ENCODE measurements at places on chromosomes 12 and 14.

DNA sequence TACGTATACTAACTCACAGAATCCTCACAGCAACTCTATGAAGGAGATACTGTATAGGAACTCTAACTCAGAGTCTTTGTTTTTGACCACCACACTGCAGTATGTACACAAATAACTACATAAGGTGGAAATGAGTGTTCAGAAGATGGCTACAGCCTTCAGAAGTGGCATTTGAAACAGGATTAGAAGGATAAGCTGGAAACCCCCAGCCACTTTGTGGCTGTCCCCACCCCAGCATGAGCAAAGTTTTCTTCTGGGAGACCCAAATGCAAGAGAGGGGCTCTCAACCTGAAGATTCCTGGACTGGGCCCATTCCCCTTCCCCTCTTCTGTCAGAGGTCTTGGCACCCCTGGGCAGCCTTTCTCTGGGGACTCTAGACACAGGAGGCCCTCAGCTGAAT lies 43.2 kb upstream of the PNMA1 start:
- DNase-seq, result no peak

DNA sequence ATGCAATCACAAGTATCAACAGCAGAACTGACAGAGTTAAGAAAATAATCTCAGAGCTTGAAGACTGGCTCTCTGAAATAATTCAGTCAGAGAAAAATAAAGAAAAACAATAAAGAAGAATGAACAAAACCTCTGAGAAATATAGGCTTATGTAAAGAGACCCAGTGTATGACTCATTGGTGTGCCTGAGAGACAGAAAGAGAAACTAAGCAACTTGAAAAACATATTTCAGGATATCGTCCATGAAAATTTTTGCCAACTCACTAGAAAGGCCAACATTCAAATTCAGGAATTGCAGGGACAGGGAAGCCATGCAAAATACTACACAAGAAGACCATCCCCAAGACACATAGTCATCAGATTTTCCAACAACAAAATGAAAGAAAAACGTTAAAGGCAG lies 56.2 kb downstream of the APOBEC1 start:
- peak; percentile 19 for DNase-seq

GRCh38 chr12:49972129-49972528 lies 618 bp upstream of the AQP6 start:
- DNase-seq, result no peak

DNA sequence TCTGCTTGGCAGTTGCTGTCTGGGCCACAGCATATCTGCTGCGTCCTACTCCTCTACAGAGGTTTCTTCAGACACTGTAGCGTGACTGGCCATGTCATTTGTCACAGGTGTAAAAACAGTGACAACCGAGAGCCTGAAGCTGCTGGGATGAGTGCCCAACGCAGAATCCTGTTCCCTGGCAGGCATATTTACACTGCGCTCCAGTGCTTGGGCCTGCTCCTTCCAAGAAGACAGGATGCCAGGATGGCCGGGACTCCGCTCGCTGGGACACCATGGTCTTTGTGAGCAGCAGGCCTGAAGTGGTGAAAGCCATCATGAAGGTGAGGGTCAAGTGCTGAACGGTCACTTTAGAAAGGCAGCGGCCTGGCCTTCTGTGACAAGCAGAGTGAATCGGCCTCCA lies 171.4 kb downstream of the EMP1 start:
- DNase-seq, result no peak

DNA sequence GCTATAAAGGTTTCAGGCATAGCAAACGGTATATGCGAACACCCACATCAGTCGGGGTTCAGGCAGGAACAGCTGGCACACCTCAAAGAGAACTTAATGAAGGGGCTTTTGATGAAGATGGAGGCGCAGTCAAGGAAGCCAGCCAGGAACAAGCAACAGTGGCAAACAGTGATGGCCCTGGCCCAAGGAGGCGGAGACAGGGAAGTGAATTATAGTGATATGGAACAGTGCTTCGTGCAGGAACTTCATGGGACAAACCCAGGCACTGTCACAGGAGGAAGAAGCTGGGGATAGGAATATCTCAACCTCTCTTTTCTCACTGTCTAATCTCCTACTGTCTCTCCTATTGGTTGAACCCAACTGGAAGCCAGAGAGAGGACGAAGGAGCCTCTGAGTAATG lies 328.3 kb downstream of the AACS start:
- no peak for DNase-seq

- no peak for DNase-seq
These were observed 893.2 kb downstream of the SLC16A7 start for GRCh38 chr12:60489071-60489470.

GRCh38 chr12:30823156-30823699 lies 68.5 kb upstream of the CAPRIN2 start:
- DNase-seq, result no peak

DNA sequence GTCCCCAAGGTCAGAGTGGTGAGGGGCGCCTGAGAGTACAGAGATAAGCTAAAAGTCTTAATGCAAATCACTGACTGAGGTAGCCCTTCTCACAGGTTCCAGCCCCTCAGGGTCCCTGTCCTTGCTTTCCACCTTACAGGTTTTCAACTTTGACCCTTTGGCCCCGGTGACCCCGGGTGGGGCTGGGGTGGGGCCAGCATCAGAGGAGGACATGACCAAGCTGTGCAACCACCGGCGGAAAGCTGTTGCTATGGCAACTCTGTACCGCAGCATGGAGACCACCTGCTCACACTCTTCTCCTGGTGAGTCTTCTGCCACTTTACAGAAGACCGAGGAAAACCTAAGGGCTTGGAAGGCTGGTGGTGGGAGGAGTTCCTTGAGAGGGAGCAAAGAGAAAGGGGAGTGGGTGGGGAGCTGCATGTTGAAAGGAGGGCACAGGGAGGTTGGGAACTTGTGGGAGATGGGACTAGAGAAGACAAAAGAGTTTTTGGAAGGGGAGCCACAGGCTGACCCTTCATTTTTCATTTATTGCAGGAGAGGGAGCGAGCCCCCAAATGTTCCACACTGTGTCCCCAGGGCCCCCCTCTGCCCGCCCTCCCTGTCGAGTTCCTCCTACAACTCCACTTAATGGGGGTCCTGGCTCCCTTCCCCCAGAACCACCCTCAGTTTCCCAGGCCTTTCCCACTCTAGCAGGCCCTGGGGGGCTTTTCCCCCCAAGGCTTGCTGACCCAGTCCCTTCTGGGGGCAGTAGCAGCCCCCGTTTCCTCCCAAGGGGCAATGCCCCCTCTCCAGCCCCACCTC lies 2.4 kb downstream of the MBD6 start:
- no peak for DNase-seq

GRCh38 chr12:94127239-94128131 lies 20.9 kb upstream of the PLXNC1 start:
- no peak for DNase-seq

DNA sequence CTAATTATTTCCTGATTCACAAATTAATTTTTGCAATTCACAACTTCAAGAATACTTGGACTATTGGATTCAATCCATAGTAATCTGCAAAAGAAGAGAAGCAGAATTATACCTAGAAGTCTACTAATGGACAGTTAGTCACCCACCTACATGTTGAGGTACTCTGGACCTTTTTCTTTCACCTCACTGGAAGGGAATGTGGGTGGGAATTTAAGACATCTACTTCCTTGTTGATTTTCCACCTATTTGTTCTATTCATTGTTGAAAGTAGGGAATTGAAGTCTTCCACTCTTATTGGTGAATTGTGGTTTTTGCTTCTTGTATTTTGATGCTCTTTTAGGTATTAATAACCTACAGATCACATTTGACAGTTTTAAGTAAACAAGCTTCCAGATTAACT lies 11.0 kb downstream of the RESF1 start:
- DNase-seq, result no peak

GRCh38 chr12:88142610-88142991 lies 494 bp downstream of the TMTC3 start:
- DNase-seq, result no peak

- DNase-seq, result no peak
These were observed 12.3 kb downstream of the CHST11 start for GRCh38 chr12:104469066-104469465.

- no peak for DNase-seq
These were observed 399.2 kb downstream of the VRK1 start for GRCh38 chr14:97196336-97196735.

- DNase-seq, result no peak
These were observed 91.2 kb downstream of the TNFAIP2 start for GRCh38 chr14:103214461-103214958.

DNA sequence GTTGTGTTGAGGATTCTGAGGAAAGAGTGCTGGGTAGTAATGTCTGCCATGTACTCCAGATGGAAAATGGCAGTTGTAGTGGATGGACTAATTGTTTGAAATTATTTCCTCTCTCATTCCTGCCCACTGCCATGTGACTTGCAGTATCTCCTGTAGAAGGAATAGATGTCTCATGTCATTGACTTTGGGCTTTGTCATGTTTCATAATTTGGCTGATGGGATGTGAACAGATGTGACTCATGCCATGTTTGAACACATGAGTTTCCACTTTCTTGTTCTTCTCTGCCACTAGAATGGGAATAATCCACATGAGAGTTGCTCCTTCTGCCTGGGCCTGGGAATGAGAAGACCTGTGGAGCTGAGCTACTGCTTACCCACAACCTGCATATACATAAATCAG lies 2.4 kb upstream of the CALCOCO1 start:
- no peak for DNase-seq

GRCh38 chr14:22491683-22492621 lies 97.1 kb downstream of the DAD1 start:
- DNase-seq, result no peak

DNA sequence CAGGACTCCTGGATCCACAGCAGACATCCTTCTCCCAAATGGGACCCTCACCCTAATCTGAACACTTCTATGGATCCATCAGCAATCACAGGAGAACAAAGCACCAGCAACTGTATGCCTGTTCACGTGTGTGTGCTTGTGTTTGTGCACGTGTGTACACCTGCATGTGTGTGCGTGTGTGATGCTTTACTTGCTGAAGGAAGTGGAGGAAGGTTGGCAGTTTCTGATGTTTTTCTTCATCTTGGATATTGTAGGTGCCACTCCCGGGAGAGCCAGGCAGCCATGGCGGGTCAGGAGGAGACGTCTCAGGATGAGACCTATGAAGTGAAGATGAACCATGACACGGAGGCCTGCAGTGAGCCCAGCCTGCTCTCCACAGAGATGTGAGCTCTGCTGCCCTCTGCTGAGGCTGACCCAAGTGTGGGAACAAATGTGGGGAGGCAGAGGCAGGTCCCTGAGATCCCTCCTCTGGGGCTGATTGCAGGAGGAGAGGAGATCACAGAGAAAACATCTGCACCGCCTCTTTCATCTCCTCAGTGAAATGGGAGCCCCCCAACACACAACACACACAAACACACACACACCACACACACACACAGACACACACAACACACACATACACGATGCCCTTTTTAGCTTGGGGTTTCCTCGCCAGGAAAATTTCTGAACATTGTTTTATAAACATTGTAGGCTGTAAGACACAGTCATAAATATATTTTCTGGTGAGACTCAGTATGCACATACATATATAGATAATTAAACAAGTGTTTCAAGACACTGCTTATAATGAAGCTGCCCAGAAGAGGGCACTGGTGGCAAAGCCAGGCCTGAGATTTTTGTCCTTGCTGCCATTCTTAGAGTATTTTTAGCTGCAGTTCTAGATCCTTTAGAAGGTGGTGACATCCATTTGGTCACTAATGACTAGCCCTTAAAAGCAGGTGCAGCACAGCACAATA lies 112.2 kb upstream of the FKBP4 start:
- DNase-seq, result peak; percentile 41

GRCh38 chr14:33962016-33962415 lies 11.1 kb upstream of the EGLN3 start:
- DNase-seq, result no peak

DNA sequence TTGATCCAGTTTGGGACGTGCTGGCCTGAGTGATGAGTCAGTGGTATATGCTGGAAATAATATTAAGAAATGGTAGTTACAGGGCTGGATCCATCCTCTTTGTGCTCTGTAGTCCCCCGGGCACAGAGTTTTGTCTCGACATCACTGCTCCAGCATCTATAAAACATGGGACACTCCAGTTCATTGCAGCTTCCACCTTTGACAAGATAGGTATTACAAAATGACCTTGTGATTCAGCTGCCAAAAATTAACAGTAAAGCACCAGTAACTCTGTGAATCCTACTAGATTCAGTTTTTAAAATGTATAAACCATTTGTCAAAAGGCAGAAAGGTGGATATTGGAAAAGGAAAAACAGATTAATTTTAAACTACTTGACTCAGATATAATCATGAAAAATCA lies 14.6 kb upstream of the GNG2 start:
- no peak for DNase-seq

DNA sequence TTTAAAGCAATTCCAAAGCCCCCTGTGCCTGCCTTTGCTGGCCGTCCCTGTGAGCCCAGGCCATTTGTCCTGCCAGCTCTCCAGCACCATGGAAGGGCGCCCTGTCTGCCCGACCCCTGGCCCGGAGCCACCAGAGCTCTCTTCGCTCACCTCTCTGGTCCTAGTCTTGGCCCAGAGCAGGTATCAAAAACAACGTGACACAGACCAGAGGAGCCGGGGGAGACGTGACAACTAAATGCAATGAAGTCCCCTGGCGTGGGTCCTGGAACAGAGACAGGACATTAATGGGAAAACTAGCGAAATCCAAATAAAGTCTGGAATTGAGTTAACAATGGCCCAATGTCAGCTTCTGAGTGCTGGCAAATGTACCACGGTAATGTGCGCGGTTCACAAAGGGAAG lies 83.2 kb upstream of the DIO3 start:
- no peak for DNase-seq

- peak; percentile 77 for DNase-seq
These were observed 48.9 kb upstream of the DLK1 start for GRCh38 chr14:100677554-100678468.

DNA sequence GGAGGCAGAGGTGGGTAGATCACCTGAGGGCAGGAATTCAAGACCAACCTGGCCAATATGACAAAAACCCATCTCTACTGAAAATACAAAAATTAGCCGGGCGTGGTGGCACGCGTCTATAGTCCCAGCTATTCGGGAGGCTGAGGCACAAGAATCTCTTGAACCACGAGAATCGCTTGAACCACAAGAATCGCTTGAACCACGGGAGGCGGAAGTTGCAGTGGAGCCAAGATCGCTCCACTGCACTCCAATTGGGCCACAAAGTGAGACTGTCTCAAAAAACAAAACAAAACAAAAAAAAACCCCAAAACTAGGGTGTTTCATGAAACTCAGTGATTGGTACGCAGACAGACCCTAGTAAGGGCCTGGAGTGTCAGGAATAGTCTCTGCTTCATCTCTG lies 6.4 kb upstream of the ARF6 start:
- DNase-seq, result no peak

- no peak for DNase-seq
These were observed 62.0 kb downstream of the DYRK2 start for GRCh38 chr12:67710582-67710981.

GRCh38 chr14:23588884-23589598 lies 10.5 kb upstream of the JPH4 start:
- DNase-seq, result peak; percentile 80

DNA sequence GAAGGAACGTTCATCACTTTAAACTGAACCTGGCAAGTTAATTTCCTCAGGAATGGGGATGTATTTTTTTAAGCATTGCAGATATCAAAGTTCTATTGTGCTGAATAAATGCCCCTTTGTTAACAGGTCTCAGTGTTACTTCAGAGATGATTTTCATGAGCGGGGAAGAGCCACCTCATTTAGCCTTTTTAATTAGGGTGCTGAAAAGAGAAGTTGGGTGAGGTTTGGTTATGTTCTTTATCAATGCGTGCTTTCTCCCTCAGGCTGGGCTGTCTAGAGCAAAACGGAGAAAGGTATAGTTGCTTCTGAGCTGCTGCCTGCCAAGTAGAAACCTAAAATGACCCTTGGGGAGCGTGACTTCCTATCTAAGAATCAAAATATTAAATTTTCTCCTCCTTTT lies 8.0 kb upstream of the HIP1R start:
- DNase-seq, result no peak

Measured in astrocyte of the spinal cord (primary cell).